ENCODE measurements at places on chromosomes 13 and 19.

DNA sequence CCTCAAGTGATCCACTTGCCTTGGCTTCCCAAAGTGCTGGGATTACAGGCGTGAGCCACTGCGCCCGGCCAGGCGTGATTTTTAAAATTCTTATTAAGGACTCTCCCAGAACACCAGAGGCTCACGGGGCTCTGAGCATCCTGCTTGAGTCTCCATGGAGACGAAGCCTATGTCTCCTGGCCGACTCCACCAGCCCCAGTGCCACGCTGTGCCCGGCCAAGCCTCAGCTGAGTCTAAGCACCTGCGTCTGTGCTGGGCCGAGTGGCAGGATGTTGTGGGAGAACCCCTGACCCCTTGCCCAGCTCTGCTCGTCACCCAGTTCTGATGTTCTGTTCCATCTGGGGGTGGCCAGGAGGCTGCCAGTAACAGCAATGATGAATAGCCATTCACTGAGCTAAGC, 3.9 kb upstream of the CELF5 start:
- no peak for DNase-seq

GRCh38 chr19:7908078-7908699, 4.5 kb downstream of the MAP2K7 start:
- DNase-seq = no peak

DNA sequence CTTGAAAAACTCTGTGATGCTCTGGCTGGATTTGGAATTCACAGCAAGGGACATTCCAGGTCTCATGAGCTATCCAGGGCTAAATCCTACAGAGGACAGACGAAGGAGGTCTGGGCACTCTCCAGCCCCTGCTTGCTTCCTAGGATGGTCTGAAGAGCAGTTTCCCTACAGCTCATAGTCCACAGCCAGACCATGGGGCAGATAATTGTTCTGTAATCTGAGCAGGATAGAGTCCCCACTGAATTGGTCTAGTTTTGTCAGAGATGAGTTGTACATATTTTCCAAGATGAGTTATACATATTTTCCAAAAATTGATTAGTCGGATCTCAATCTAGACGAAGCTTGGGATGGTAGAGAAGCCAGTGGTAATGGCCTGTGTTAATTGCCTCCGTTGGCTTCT, 75.6 kb downstream of the C13orf42 start:
- no peak for DNase-seq

DNA sequence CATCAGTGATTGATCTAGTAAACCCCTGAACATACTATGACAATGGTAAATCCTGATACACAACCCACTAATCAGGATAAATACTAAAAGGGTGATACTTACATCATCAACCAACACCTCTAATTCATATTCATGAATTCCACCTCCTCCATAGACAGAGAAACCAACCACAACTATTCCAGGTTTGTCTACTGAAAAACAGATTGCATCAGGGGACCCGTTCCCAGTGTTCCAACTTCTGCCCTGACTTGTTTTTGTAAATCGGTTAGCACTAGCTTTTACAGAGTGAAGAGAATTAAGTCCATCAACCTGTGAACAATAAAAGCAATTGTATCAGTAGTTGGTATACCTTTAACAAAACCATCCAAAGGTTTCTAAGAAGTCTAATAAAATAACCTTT, 149.2 kb downstream of the MYCBP2 start:
- no peak for DNase-seq

GRCh38 chr13:67935626-67936025, 705.5 kb upstream of the PCDH9 start:
- no peak for DNase-seq

DNA sequence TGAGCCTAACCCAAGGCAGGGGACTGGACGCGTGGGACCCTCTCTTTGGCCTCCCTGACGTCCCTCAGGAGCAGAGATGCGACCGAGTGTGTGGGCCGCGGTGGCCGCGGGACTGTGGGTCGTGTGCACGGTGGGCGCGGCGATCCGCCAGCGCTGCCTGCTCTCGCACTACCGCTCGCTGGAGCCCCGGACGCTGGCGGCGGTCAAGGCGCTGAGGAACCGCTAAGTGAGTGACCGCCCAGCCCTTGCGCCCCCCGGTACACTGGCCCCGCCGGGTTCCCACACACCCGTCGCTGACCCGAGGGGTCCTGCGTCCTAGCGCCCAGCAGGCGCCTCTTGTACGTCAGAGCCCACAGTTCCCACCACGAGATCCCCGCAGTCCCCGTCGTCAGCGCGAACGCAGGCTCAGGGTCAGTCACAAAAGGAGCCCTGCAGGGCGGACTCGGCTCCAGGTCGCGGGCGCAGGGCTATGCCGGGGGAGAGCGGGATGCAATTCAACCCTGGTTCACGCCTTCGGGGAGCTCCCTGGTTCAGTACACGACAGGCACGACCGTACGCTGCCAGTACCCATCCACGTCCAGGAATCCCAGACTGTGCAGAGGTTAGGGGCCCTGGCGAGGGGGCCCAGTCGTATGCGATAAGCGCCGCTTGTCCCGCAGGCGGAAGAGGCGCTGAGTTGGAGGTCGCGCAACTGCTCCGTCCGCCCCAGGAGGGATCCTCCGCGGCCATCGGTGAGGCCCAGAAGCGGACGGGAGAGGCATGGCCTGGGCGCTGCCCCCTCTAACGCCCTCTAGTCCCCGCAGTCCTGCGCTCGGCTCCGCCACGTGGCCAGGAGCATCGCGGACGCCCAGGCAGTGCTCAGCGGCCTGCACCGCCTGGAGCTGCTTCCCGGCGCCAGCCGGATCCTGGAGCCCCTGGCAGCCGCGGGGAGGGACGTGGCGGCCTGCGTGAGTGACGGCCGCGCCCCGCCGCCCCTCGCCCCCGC, 3.6 kb upstream of the IFNL2 start:
- DNase-seq = no peak

DNA sequence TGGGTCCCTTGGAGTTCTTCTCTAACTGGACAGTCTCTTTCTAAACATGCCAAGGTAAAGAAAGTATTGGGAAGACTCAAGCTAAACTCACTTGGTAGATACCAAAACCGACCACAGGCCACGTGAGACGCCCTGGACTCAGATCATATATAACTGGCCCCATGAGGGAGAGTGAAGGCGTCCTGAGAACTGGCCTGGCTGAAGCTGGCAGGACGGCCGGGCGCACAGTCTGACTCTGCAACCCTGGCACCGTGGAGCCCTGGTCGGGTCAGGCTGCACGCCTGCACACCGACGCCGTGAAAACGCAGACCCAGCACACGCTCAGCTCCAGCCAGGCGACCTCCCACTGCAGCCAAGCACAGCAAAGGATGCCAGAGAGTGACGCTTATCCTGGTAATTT, 122.5 kb upstream of the SPACA7 start:
- DNase-seq = no peak
